ENCODE measurements at places on chromosomes 16 and 17.

DNA sequence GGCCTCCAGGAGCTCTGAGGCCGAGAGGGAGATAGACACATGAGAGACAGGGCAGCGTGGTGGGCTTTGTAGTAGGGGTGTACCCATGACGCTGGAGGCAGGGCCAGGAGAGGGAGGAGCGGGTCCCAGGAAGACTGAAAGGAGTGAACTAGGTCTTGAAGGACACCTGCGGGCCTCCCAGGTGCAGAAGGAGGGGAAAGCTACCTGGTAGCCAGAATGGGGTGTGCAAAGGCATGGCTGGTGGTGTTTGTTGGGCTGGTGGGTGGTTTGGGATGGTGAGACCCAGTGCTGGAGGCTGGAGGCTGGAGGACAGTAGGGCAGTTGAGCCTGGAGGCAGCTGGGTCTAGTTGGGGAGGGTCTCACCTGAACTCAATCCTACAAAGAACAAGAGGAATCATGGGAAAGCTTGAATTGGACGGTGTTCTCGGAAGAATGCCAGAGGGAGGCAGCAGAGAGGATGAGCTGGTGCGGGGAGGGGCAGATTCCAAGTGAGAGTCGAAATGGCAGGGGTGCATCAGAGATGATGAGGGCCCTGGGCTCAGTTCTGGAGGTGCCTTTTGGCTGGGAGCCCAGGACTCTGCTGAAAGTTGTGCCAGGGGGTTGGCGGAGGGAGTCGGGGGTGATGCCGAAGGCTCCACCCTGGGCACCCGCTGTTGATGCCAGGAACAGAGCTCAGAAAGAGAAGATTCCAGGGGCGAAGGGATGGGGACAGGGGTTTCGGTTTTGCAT, 21.2 kb downstream of the C1QTNF1 start:
- DNase-seq, result no peak

DNA sequence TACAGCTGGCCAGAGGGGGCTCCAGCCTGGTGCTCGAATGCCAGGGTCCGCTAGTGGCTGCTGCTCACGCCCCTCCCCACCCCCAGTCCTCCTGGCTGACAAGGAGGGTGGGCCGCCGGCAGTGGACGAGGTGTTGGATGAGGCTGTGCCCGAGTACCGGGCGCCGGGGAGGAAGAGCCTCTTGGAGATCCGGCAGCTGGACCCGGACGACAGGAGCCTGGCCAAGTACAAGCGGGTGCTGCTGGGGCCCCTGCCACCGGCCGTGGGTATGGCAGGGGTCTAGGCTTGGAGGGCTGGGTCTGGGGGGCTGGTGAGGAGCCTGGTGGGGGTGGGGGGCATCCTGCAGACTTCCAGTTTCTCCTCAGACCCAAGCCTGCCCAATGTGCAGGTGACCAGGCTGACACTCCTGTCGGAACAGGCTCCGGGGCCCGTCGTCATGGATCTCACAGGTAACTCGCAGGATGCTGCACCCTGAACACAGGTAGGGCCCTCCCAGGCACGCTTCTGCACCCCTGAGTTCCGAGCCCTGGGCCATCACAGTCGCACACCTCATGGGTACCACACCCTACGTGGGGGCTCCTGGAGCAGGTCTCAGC, 1.2 kb upstream of the PDIA2 start:
- no peak for DNase-seq

DNA sequence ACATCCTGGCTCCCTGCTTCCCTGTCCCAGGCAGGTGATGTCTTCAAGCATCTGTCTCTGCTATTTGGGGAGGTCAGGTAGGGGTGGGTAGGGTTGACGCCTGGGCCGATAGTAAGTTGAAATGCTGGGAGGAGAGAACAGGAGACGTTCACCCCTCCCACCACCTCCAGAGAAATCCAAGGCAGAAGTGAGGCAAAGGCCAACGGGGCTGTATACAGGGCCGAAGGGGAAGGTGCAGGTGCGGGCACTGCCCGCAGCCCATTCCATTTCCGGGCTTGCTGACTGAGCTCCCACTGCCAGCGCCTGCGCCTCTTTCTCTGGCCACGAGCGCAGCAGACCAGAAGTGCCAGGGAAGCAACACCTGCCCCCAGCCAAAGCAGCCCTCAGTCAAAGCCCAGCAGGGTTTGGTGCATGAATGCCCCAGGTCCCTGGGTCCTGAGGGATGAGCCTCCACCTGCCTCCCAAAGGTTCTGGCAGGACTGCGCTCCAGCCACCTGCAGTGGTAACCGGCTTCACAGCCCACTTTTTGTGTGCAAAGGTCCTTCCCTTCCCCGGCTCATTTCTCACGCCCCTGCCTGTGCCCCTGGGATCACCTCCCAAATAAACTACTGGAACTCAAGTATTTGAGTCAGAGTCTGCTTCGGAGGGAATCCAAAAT, 127.6 kb upstream of the TNRC6C start:
- no peak for DNase-seq

DNA sequence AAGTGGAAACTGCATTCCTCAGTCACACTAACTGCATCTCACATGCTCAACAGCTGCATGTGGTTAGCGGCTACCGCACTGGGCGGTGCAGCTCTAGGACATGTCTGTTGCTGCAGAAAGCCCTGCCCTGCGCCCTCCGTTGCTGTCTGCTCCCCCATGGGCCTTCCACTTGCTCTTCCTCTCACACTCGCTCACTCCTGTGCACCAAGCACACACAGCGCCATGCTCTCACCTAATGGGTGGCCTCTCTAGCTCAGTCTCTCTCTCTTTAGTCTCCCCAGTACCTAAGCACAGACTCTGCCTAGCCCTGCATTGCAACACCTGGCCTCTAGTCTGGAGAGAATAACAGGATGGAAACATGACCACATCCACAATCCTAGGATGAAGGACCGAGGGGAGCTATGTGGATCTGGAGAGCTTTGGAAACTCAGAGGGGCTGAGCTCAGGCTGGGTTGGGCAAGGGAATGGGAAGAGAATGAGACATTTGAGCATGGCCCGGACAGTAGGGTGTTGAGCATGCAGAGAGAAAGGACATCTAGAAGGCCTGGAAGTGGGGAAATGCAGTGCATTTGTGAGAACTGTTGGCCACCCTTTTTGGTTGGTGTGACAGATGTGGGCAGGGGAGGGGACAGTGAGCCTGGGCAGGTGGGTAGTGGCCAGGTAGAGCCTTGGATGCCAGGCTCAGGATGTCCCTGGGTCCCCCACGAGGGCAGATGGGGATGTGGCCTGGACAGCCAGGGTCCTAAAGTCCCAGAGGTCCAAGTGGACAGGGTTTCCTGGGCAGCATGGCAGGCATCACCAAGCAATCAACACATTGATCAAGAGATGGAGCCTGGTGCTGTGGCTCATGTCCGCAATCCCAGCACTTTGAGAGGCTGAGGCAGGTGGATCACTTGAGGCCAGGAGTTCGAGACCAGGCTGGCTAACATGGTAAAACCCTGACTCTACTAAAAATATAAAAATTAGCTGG, 16.1 kb downstream of the SGCA start:
- DNase-seq, result no peak

- DNase-seq, result no peak
These were observed 345.4 kb downstream of the SOX9 start for GRCh38 chr17:72466199-72466598.

GRCh38 chr16:67518676-67519075, 10.0 kb upstream of the RIPOR1 start:
- DNase-seq, result no peak

DNA sequence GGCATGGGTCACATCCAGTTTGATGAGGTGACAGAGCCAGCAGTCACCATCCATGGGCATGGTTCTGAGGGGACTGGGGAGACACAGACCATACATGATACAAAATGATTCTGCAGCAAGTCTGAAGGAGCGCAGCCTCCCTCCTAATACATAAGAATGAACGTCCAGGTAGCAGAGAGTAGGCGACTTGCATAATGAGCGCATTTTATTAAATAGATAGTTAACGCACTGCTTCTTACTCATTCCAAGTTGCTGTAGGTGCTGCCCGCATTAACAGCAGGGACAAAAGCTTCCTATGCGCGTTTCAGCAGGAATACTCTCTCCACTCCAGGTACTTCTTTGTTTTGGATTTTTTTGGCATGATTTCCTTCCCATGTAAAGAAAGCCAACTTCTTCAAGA, 73.8 kb downstream of the SLC5A11 start:
- no peak for DNase-seq

- no peak for DNase-seq
These were observed 67.1 kb downstream of the ENGASE start for GRCh38 chr17:79141578-79142355.

GRCh38 chr16:57920215-57920879, 50.6 kb downstream of the CNGB1 start:
- DNase-seq, result no peak

- no peak for DNase-seq
These were observed 4.2 kb downstream of the CLCN7 start for GRCh38 chr16:1470481-1471251.

- DNase-seq, result no peak
These were observed 328.1 kb downstream of the SEC14L1 start for GRCh38 chr17:77468897-77469296.

DNA sequence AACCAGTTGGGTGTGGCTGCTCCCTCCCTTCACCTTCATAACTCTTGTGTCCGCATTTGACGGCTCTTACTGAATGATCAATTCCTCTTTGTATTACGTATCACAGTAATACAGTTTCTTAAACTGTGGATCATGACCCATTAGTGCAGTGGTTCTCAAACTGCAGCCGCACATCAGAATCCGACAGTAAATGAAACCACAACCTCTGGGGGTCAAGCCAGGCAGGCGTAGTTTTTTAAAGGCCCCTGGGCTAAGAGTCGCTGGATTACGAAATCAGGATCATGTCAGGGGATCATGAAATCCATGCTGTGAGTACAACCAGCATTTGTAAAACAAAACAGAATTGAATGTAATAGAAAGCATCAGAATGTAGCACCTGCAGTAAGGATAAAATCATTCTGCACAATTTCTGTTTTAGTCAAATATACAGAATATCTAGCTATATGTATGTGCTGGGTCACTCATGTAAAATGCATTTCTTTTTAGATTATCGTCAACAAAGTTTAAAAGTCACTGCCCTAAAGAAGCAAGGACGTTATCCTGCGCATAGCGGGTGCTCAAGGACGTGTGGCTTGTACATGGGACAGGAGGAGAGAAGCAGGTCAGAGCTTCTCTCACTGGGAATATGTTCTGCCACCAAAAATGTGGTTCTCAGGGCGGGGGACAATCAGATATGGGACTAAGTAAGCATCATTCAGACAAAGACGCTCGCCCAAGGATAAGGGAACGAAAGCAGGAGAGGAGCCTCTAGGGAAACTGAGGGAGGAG, 113.1 kb downstream of the ZFHX3 start:
- peak; percentile 69 for DNase-seq

DNA sequence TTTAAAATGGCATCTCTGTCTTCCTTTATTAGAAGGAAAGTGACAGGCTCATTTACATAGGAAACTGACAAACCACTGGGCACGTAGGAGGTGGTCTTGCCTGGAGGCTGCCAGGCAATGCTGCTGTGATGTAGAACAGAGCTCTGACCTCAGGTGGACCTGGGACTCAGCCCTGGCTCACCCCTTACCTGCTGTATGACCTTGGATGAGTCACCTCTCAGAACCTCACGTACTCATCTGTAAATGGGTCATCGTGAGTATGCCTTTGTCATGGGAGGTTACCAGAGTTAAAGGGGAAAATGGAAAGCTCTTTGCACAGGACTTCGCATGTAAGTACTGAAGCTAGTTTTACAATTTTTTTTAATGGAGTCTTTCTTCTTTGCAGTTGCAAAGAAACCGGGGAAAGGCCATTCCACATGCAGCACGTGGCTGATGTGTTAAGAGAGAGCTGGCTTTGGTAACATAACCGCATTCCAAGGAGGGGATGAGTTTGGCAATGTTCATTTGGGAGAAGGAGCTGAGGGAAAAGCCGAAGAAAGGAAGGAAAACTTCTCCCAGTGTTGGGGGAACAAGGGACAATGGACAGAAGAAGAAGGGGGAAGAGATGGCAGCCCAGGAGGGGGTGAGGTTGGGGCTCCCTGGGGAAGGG, 37.4 kb upstream of the LONP2 start:
- DNase-seq, result no peak

DNA sequence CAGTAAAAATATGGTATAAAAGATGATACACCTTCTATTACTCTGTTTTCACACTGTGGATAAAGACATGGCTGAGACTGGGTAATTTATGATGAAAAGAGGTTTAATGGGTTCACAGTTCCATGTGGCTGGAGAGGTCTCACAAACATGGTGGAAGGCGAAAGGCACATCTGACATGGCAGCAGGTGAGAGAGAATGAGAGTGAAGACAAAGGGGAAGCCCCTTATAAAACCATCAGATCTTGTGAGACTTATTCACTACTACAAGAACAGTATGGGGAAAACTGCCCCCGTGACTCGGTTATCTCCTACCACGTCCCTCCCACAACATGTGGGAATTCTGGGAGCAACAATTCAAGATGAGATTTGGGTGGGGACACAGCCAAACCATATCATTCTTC, 45.6 kb downstream of the TBC1D26 start:
- no peak for DNase-seq

GRCh38 chr16:70267516-70267915, 15.8 kb upstream of the EXOSC6 start:
- no peak for DNase-seq

- DNase-seq, result no peak
These were observed 6.9 kb downstream of the CREBBP start for GRCh38 chr16:3873482-3874173.

DNA sequence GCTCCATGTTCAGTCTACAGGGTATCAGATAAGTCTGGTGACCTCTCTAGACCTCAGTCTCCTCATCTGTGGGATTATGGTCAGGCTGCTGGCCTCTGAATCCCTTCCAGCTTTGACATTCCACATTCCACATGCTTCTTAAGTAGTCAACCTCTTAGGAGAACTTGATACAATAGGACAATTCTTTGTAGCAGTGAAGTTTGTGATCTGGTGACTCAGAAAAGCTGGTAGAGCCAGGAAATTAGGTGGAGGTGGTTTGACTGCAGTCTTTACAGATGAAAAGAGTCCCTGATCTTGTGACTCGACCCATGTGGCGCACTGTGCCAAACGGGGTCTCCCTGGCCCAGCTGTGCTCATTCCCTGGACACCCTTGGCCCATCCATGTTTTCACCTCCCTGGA, 147.8 kb downstream of the NTN1 start:
- no peak for DNase-seq

GRCh38 chr16:82878466-82878865, 251.7 kb downstream of the CDH13 start:
- DNase-seq, result no peak
